ENCODE measurements at places on chromosomes 12 and 14. TPM values are rescaled to one million over a fixed set of nuclear protein-coding genes. Genes with fewer than 3 reads are reported as not detected.

LRTM2 gene
- polyA plus RNA-seq: 0.31 TPM

DNA sequence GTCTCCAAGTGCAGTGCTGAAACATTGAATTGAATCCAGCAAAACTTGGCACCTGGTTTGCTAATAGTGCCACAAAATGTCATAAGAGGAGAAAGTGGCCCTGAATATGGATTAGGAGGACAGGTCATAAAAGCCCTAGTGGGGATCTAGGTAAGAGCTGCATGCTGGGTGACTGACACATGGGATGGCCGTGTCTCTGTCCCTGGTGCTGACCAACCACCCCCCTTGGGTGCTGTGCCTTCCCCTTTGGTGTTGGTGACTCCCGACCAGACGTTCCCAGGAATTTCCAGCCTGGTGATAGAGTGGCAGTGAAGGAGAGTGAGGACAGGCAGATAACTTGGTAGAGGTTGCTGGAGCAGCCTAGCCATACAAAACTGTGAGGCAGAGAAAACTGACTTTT, 142.8 kb downstream of the VRK1 start:
- DNase-seq: no peak

- DNase-seq: no peak
Measured at GRCh38 chr14:75167325-75167724, 9.1 kb downstream of the TMED10 start.

SLC6A15 gene
- 0.74 TPM for polyA plus RNA-seq
